Hypothalamus (tissue), 51 donors: ENCODE measurements at places on chromosomes 6 and 20.

- DNase-seq: no peak
Measured at GRCh38 chr6:150721418-150722266, 122.0 kb downstream of the PLEKHG1 start.

DNA sequence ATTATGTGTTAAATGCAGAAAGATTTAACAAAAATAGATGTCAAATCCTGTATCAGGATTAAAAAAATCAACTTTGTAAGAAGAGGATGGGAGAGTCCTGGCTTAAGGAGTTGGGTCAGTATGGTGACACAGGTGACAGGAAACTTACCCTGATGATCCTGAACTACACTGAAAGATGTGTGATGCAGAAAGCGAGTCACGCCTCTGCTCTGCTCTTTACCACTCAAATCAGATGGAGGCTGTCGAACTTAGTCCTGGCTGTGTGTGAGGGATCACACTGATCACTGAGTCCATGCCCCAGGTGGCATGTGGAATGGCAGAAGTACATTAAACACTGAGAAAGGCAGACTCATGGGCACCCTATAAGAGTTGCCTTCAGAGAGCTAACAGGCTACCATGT is 92.9 kb downstream of the GJA10 start:
- DNase-seq: no peak

DNA sequence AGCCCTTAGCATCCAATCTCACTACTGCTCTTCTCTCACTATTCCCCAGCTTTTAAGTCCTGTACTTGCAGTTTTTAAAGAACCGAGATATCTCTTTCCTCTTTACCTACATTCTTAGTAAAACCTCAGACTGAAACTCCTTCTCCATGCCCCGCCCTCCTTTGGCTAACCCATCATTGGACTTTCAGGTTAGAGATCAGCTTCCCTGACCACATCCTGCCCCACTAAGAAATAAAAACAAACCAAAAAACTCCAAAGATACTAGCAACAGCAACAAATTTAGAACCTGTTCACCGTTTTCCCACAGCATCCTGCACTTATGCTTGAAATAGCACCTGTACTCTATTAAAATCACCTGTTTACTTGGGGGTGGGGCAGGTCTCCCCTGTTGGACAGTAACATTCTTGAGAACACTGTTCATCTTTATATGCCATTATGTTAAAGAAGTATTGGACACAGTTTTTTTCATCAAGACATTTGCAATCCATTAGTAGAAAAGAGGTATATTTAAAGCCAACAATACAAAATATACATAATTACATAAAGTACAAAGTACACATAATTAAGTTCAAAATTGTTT is 16.3 kb upstream of the SMAP1 start:
- no peak for DNase-seq

- DNase-seq: no peak
Measured at GRCh38 chr6:1773700-1774099, 164.0 kb downstream of the FOXC1 start.

DNA sequence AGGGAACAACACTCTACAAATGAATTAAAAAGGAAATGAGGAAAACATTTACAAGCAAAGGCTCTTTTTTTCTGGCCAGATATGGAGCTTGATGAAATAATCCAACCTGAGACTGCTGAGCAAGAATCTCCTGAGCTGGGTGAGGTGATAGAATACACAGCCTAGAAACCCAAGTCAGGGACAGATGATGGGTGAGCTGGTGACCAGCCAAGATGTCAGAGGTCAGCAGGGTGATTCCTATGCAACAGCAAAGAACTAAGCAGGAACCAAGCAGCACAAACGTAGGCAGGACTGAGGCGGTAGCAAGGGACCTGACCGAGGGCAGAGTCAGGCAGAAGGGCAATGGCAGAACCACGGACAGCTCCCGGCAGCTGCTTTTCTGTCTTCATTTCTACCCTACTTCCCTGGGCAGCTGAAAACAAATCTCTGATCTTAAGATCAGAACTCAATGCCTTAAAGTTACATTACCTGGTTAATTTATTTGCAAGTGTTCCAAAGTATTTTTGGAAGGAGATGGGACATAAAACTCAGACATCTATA is 75.1 kb downstream of the CDC40 start:
- DNase-seq: no peak

DNA sequence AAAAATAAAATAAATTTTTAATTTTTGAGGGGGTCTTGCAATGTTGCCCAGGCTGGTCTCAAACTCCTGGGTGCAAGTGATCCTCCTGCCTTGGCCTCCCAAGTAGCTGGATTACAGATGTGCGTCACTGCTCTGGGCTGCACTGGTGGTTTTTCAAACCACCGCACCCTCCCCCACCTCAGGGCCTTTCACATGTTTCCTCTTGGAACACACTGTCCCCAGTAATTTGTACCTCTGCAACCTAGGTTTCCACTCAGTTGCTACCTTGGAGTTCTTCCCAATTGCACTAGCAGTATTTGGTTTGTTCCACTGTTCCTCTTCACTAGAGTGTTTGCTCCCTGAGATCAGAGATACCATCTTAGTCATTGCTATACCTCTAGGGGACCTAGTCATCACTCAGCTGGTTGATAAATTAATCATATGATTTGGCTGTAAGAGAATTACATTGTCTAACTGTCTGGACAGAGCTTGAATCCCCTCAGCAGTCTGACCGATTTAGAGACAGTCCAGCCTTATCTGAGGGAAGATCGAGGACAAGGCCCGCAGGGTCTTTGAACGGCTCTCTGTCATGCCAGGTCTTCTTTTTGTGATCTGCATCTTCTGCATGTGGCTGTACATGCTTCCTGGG is 32.0 kb downstream of the CEP43 start:
- no peak for DNase-seq

GRCh38 chr6:25052181-25052580 is 116.4 kb upstream of the RIPOR2 start:
- no peak for DNase-seq

- no peak for DNase-seq
Measured at GRCh38 chr6:21222656-21223055, 370.9 kb upstream of the SOX4 start.

DNA sequence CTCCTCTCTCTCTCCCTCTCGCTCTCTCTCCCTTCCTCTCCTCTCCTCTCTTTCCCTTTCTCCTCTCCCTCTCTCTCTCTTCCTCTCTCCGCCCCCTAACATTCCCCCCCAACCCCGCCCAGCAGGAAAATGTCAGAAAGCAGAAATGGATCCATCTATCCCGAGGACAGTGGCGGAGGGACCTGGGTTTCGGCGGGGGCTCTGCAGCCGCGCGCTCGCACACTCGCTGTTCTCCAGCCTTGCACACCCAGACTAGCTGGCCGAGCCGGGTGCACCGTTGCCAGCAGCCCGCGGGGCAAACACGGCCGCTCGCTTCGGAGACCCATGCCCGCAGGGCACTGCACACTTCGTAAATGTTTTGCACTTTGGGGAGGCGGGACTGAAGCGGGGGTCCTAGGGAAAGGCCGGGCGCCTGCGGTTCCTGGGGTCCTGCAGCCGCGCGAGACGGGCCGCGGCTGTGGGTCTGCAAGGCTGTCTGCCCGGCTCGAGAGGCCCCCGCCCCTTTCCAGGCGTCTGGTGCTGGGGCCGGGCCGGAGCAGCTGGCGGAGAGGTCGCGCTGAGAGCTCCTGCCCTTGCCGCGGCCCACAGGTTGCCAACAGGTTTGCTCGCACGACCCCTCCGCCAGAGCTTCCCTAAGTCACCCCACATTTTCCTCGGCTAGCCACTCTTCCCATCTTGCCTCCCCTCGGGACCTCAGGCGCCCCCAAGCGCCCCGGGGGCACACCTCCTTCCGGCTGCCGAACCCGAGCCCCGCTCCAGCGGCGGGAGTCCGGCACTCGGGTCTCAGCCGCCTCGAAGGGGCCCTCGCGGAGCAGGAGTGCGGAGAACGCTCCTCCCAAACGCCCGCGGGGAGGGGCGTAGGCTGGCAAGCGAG is 818 bp upstream of the MDGA1 start:
- DNase-seq: peak; percentile 16

DNA sequence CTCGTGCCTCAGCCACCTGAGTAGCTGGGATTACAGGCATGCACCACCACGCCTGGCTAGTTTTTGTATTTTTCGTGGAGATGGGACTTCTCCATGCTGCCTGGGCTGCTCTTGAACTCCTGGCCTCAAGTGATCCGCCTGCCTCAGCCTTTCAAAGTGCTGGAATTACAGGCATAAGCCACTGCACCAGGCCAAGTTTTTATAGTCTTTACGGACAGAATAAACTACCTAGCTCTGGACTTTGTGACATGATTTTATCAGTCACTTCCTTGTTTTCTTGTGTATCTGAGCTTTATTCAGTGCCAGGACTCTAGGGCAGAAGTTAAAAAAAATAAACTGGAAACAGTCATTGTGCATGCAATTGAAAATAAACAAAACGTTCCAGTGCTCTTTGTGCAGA is 46.7 kb upstream of the RALGAPA2 start:
- DNase-seq: no peak

DNA sequence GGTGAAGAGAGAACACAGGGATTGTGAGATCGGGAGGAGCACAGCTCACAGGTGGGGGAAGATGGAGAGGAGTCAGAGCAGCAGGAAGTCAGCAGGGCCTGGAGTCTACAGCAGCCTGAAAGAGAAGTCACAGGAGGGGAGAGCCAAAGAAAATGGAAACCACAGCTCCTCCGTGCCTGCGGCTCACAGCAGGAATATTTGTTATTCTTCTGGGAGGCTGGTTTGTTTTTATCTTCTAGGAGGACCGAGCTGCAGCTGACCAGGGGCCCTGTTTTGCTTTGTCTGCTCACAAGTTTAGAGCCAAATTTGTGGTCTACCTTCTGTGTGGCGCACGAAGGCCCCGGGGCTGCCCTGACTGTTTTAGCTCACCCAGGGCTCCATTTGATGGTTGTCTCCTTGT is 81.8 kb downstream of the CLIC5 start:
- no peak for DNase-seq

DNA sequence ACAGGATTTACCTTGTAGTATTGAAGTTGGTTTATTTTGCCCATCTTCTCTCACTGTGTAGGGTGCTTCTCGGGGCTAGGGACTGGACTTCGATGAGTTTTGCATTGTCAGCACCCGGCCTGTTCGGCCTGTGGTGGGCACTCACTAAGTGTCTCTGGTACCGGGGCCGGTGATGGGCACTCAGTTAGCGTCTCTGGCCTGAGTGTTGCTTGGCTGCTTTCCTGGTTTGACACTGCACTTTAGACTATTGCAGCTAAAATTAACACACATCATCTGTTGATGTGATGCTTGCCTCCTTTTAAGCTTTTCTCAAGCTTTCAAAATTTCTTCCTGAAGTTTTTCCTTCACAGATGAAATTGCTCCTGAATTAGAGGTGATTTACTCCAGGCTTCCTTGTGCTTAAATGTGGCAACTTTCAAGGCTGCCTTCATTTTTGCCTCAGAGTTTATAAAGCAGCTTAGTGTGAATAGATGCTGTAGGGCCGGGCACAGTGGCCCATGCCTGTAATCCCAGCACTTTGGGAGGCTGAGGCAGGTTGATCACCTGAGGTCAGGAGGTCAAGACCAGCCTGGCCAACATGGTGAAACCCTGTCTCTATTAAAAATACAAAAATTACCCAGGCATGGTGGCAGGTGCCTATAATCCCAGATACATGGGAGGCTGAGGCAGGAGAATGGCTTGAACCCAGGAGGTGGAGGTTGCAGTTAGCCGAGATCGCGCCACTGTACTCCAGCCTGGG is 41.7 kb upstream of the TULP4 start:
- DNase-seq: no peak

GRCh38 chr20:36591854-36592641 is 13.5 kb upstream of the RAB5IF start:
- DNase-seq: no peak

DNA sequence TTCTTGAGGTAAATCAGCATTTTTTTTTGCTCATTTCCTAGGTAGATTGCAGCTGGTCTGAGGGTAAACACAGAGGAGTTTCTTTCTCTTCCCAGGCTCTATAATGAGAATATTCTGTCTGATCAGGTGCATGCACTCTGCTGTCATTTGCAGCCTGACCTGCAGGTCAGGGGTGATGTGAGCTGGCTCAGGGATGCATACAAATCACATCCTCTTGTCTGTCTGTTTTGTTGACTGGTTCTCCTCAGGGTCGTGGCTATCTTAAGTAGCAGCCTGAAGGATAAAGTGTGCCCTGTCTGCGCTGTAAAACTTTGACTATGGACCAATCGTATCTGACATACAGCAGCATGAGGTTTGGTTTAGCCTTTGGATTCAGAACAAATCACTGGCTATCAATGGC is 183.4 kb upstream of the POU3F2 start:
- DNase-seq: no peak

DNA sequence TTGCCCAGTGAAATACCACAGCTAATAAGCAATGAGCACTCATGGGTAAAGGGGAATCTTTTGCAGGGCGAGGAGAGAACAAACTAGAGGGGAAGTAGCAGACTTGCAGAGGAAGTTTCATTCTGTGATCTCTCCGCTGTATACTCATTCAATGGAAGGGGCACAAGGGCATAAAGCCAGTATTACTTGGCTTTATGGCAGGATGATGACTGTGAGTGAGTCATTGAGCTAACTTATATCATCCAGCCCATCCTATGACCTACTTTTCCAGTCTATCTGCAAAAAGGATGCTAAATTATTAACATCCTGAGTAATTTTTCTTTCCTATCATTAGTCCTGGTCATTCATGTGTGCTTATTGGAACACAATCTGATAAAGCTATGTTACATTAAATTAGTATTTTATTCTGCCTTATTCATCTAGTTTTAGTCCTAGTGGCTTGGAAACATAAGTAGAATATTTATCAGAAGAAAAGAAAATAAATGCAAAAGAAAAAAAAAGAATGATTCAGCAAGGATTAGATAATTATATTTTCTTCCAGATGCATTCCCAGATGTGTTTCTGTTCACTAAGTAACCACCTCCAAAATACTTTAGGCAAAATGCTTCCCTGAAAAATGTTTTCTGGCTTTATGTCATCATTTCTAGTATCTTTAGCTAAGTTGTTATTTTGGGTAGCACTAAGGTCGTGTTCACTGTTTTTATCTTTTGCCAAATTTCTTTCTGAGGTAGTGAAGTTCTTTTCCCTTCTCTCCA is 471.7 kb downstream of the CDKAL1 start:
- no peak for DNase-seq

- no peak for DNase-seq
Measured at GRCh38 chr20:16537918-16538317, 35.3 kb downstream of the KIF16B start.

- DNase-seq: no peak
Measured at GRCh38 chr20:47726632-47727031, 58.6 kb downstream of the SULF2 start.

GRCh38 chr20:61821735-61822134 is 243.9 kb downstream of the TAF4 start:
- DNase-seq: no peak

DNA sequence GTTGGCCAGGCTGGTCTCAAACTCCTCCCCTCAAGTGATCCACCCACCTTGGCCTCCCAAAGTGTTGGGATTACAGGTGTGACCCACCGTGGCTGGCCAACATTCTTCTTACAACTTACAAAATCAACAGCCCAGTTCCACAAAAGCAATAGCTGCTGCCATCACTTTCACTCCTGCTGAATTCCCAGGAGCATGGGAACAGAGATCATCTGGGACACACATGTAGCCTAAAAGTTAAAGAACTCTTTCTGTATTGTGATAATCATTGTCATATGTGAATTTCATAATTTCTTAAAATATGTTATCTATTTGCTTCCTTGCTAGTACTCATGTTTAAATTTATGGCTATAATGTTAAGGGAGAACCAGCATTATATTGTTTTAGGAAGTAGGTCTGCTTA is 51.7 kb downstream of the NCOA6 start:
- no peak for DNase-seq
